ENCODE measurements at places on chromosomes 7 and 10. TPM values are rescaled to one million over a fixed set of nuclear protein-coding genes. Genes with fewer than 3 reads are reported as not detected.

The OGDH gene
- total RNA-seq, result 38.2 TPM

The ANKRD30A gene
- not detected for total RNA-seq

The SLC18A3 gene
- not detected for total RNA-seq

The ST8SIA6 gene
- 1.9 TPM for total RNA-seq

The AGBL3 gene
- 0.29 TPM for total RNA-seq

The VCL gene
- 258 TPM for total RNA-seq

The HMX2 gene
- total RNA-seq, result not detected

The SPDYE2B gene
- total RNA-seq, result not detected

The CALCR gene
- not detected for total RNA-seq

The CYP3A4 gene
- total RNA-seq, result not detected

DNA sequence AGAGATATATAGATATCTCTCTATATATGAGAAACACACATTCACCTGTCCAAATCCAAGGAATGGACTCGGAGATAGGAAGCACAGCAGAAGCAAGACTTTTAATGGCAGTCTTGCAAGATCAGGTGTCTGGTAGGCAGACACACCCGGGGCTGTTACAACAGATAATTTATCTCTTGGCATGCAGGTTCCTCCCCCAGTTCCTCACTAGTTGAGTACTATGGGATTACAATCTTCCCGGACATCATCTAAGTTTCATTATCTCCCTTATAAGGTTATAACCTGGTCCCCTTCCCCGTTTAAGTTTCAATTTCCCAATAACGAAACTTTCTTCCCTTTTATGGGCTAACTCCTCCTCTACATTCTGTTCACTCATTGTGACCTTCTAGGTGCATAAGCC is 399.3 kb downstream of the PPP1R3A start:
- no peak for DNase-seq

- no peak for DNase-seq
Measured at GRCh38 chr10:60293581-60294175, 96.0 kb downstream of the ANK3 start.

GRCh38 chr7:70356085-70356786 is 758.0 kb downstream of the AUTS2 start:
- no peak for DNase-seq

DNA sequence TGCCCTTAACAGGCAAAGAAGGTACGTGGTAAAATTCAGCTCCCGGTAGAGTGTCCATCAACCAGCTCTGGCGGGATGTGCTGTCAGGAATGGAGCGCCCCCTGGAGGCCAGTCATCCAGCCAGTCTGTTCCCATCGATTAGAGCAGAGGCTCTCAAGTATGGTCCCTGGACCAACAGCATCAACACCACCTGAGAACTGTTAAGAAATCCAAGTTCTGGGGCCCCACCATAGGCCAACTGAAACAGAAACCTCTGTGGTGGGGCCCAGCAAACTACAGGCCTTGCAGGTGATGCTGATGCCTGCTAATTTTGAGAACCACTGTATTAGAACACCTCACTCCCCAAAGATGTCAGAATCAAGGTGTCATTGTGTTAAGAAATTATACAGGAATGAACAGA is 109.2 kb downstream of the DPY19L1 start:
- no peak for DNase-seq

GRCh38 chr7:150378115-150378852 is 846 bp upstream of the ZNF775 start:
- DNase-seq, result peak; percentile 56

DNA sequence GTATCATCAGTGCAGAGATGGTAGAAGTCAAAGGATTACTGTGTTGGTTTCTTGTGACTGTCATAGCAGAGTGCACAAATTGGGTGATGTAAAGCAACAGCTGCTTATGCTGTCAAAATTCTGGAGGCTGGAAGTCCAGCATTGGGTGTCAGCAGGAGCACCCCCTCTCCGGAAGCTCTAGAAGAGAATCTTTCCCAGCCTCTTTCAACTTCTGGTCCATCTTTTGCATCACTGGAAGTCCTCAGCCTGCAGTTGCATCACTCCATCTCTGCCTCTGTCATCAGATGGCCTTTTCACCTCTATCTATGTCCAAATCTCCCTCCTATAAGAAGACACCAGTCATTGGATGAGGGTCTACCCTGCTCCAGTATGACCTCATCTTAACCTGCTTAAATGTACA is 35.8 kb upstream of the GALNTL5 start:
- no peak for DNase-seq

DNA sequence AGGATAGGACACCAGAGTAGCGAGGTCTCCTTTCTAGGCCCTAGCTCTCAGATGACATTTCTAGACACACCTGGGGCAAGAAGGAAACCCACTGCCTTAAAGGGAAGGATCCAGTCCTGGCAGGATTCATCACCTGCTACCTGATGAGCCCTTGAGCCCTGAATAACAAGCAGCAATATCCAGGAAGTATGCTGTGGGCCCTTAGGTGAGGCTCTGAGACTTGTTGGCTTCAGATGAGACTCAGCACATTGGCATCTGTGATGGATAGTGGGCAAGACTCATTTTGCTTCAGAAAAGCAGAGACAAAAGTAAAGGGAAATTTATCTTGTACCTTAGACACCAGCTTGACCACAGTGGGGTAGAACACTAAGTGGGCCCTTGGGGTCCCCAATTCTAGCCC is 238.4 kb upstream of the MEOX2 start:
- no peak for DNase-seq

GRCh38 chr10:62904281-62904875 is 88.2 kb upstream of the EGR2 start:
- DNase-seq, result no peak

- no peak for DNase-seq
Measured at GRCh38 chr7:40604601-40605438, 470.0 kb downstream of the SUGCT start.

GRCh38 chr10:116931806-116932205 is 73.2 kb downstream of the SHTN1 start:
- no peak for DNase-seq

DNA sequence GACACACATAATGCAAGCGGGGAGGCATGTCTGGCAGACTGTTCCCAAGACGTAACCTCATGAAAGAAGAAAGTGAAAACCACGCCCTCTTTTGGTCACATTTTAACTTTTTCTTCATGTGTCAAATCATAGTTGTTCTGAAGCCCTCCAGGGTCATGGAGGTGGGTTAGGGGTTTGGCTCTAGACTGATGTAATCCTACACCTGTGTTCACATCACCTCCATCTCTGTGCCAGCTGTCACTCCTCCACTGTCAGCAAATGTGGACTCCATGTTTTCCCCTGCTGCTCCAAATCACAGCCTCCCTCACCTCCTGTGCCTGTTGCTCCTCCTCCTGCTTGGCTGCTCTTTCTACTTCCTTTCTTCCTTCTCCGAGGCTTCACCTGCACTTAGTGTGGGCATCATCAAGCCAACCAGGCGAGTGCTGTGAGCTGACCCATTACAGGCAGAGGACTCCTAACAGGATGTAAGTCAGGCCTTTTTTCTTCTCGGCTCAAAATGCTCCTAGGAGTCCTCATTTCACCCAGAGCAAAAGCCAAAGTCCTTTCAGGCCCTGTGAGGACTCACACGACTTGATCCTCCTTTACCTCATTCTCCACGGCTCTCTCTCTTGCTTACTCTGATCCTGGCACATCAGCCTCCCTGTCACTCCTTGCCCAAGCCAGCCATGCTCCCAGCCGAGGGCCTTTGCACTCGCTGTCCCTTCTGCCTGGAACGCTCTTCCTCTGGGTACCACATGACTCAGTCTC is 66.4 kb upstream of the IFRD1 start:
- DNase-seq, result no peak

DNA sequence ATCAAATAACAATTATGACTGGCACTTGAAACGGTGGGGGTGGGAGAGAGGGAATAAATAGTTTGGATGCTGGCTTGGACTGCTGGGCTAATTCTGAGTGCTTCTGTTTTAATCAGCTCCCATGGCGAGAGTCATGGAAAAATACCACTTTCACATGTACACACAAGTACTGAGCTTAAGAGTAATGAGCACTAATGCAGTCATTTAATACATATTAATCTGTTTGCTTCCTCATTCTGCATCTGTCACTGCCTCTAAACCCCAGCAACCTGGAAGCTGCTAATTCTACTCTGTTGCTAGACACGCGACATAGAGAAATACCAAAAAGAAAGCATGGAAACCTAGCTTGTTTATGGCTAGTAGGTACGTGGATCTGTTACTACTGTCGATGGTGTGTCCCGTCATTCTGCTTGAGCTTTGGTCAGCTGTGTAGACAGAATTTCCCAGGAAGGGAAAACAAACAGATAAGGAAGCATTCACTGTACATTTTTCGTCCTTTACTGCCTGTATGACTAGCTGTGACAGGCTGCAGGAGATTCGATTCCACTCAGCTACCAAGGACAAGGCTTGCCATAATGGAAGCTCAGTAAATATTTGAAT is 238.8 kb downstream of the BAMBI start:
- no peak for DNase-seq

DNA sequence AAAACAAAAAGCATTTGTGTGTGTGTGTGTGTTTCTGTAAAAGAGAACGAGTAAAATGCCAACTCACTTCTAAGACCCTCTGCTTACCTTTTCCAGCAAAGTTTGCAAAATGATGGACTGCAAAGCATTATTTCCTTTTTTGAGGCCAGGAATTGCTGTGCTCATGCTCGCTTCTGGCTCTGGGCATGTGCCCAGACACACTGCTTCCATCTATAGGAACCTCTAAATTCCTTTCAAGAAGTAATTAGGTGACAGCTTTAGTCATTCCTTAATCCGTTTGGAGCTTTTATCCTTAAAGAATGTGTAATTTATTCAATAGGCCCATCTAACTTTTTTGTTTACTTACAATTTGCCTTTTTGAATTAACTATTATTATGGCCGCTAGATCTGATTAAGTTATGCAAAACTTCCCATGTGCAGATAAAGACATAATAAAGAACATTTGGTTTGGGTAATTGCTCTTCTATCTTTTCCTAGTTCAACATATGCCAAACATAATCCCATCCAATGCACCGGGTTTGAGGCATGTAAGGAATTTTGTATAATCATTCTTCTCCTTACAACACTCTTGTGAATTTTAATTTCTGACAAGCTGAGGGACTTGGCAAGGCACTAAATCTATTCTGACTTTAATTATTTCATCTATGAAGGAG is 34.7 kb downstream of the A1CF start:
- DNase-seq, result no peak

DNA sequence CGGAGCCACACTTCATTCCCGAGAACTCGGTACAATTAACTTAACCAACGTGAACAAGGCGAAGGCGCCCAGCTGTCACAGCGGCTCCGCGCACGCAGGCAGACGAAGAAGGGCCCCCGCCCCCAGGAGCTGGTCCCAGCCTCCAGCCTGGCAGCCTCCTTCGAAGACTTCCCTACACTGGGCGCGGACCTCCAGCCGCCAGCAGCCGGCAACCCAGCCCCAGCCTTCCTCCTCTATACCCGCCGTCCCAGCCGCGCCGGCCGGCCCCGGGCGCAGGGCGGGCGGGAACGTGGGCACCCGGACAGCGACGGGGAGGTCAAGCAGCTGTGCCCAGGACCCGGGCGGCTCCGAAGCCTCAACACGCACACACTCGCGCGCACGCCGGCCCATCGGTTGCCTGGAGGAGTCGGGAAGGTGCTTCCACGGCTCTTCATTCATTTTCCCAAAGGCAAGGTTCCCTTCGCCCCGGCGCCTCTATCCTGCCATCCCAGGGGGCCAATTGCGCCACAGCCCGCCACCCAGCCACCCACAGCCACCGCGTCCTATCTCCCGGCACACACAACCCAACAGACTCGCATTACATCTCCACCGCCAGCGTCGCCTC is 1.6 kb downstream of the CHST15 start:
- DNase-seq, result no peak

DNA sequence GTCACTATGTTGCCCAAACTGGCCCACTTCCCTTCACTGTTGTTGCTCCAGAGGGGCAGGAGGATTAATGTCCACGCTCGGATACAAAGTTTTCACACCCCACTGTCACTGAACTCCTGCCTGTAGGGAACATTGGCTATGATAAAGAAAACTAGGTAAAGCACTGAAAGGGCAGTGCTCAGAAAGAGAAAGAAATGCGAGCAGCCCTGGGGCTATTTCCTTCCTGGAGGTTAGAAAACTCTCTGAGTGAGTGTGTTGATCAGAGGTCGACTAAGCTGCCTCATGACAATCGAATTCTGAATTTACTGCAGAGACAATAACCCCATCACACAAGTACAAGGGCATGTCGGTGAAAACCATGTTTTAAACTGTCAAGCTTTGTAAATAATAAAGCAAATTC is 227.2 kb upstream of the PITRM1 start:
- no peak for DNase-seq

GRCh38 chr7:1666823-1667565 is 3.1 kb upstream of the ELFN1 start:
- DNase-seq, result no peak
